ENCODE measurements at places on chromosomes 5 and 9.

- no peak for DNase-seq
Measured at GRCh38 chr5:65867542-65868195, 58.7 kb upstream of the ERBIN start.

DNA sequence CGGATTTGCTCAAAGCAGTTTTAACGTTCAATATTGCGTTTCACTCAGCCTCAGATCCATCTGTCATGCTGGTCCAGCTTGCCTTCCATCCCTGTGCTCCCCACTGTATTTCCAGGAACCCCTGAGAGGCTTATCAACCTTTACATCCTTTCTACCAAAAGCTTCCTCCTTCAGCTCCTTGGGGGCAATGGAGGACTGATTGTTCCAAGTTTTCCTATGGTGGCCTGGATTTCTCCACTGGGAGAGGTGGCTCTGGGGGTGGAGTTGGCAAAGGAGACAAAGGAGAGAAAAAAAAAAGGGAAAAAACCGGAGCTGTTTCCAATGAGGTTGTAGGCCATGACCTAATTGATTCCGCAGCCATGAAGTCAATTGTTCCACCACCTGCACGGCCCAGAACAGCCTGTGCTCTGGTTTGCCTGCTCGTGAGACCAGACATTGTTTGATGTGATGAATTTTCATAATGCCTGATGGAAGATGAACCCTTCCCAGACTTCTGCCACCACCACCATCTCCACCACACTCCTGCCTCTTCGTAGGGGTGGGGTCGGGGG, 54.1 kb downstream of the ABLIM3 start:
- no peak for DNase-seq

DNA sequence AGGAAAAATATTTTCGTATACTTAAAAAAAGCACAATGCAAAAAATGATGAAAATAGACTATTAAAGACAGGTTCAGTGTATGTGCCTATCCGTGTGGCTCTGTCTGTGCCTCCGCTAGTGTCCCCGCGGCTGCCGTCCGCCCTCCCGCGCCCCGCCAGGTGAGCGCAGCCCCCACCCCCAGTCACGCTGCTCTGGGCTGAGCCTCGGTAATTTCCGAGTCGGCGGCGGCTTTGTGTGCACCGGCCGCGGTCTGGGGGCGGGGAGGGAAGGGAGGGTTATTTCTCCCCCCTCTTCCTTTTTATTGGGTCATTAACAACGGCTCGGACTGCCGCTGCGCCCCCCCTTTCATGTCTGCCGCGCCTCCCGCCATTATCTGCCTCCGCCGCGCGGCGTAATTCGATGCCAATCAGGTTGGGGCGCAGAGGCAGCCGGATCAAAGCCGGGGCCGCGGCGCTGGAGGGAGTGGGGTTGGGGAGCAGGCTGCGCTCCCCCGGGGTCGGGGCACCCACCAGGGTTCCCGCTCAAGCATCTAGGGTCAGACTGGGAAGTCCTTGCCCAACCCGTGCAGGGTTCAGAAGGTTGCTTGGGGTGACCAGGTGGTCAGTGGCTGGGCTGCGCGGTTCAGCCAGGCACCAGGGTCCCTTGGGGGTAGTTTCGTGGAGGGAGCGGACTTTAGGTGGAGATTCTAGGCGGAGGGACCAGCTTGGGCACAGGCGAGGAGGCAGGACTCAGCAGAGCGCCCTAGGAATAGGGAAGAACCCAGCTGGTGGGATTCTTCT, 39.5 kb upstream of the PSD2 start:
- DNase-seq: no peak

- no peak for DNase-seq
Measured at GRCh38 chr5:58970766-58971165, 387.9 kb downstream of the RAB3C start.
